ENCODE measurements at places on chromosomes 5 and 9. TPM values are rescaled to one million over a fixed set of nuclear protein-coding genes. Genes with fewer than 3 reads are reported as not detected.

SPINK4 gene
- total RNA-seq = not detected

CTXN3 gene
- not detected for total RNA-seq

ALDH1A1 gene
- total RNA-seq = 1.0 TPM

GAS1 gene
- 0.12 TPM for total RNA-seq

SLCO6A1 gene
- not detected for total RNA-seq

ANKRD31 gene
- 0.52 TPM for total RNA-seq

RLN1 gene
- total RNA-seq = 1.5 TPM

WHRN gene
- total RNA-seq = 24.2 TPM

SPINK7 gene
- not detected for total RNA-seq

AIF1L gene
- 0.12 TPM for total RNA-seq

SAXO1 gene
- total RNA-seq = 0.30 TPM

OXCT1 gene
- 27.4 TPM for total RNA-seq

OTP gene
- total RNA-seq = not detected

GBGT1 gene
- total RNA-seq = 1.5 TPM

PDZD2 gene
- 1.3 TPM for total RNA-seq

LRRTM2 gene
- not detected for total RNA-seq

BARHL1 gene
- total RNA-seq = not detected

ZNF883 gene
- 0.52 TPM for total RNA-seq

IL5 gene
- total RNA-seq = not detected

LPAR1 gene
- total RNA-seq = not detected

Data from CD4-positive, CD25-positive, alpha-beta regulatory T cell (primary cell).